ENCODE measurements at places on chromosomes 16 and 17.
A peak's percentile ranks its signal among the peaks of the same experiment; 100 is the strongest.

DNA sequence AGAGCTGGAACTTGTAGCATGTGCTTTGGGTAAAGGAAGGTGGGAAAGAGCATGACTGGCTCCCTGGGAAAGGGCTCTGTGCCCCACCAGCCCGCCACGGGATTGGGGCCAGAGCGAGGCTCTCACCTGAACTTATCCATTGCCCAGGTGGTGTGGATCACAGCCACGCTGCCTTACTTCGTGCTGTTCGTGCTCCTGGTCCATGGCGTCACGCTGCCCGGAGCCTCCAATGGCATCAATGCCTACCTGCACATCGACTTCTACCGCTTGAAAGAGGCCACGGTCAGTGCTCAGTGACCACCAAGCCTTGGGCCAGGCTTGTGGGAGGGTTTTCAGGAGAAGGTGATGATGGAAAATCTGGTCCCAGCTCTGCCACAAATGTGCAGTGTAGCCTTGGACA lies 36.0 kb downstream of the SLC6A2 start:
- no peak for DNase-seq

DNA sequence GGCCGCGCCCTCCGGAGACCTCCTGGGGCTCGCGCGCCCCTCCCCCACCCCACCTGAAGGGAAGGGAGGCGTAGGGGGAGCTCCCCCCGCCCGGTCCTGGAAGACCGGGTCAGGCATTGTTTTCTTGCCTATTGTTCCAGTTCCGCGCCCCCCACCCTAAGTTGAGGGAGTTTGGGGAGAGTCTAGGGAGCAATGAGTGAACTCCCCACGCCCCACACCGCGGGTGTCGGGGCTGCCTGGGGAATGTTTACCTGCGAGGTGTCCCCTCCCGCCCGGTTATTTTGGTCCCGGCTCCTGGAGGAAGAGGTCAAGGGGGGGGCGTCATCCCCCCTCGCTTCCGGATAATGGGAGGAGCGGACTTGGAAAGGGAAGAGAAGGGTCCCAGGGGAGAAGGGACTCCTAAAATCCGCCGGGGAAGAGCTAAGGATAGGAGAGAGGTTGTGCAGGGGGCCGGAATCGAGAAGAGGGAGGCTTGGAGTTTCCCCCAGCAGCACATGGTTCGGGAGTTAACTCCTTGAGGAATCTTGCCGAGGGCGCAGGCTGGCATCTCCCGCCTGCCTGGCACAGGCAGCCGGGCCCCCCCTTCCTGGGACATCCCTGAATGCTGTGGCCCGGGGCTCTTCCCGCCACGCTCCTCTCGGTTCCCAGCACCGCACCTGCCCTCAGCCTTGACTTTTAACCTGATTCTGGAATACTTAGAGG lies 881 bp downstream of the MLLT6 start:
- no peak for DNase-seq

DNA sequence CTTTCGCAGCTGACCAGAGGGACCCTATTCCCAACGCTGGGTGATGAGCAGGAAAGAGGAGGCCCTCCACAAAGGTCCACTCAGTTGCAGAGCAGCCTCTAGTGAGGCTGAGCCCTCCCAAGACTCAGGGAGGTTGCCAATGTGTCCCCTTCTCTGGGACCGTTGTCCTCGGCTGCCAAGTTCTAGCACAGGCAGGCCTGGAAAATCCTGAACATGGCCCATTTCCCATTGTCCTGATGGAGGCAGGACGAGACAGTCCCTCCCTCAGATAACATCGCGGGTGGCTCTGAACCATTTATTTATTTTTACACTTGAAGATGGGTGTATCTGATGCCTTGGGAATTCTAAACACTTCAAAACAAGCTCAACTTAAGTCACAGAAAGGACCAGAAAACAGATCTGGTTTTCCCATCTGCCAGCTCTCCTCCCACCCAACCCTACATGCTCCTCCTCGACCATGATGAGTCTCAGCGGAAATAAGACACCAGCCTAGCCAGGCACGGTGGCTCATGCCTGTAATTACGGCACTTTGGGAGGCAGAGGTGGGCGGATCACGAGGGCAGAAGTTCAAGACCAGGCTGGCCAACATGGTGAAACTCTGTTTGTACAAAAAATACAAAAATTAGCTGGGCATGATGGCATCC lies 12.8 kb downstream of the CDIP1 start:
- no peak for DNase-seq

GRCh38 chr16:11892761-11893160 lies 23.0 kb downstream of the GSPT1 start:
- no peak for DNase-seq

DNA sequence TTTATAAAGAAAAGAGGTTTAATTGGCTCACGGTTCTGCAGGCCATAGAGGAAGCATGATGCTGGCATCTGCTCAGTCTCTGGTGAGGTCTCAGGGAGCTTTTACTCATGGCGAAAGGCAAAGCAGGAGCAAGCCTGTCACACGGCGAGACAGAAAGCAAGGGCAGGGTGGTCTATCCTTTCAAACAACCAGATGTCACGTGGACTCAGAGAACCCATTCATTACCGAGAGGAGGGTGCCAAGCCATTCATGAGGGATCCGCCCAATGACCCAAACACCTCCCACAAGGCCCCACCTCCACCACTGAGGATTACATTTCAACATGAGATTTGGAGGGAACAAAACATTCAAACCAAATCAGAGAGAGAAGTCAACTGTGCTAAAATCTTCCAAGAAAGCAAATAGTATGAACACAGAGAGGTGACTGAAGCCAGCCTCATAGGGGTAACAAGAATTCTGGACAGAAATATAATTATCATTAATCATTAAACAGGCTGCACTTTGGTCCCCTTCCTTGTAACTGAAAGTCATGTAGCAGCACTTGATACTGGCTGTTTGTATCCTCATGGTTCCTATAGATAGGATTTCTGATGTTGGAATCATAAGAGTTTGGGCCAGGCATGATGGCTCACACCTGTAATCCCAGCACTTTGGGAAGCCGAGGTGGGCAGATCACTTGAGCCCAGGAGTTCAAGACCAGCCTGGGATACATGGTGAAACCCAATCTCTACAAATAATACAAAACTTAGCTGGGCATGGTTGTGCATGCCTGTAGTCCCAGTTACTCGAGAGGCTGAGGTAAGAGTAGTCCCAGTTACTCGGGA lies 52.5 kb upstream of the B4GALNT2 start:
- DNase-seq, result no peak

- no peak for DNase-seq
These were observed 3.1 kb downstream of the ITPRIPL2 start for GRCh38 chr16:19116711-19117449.

DNA sequence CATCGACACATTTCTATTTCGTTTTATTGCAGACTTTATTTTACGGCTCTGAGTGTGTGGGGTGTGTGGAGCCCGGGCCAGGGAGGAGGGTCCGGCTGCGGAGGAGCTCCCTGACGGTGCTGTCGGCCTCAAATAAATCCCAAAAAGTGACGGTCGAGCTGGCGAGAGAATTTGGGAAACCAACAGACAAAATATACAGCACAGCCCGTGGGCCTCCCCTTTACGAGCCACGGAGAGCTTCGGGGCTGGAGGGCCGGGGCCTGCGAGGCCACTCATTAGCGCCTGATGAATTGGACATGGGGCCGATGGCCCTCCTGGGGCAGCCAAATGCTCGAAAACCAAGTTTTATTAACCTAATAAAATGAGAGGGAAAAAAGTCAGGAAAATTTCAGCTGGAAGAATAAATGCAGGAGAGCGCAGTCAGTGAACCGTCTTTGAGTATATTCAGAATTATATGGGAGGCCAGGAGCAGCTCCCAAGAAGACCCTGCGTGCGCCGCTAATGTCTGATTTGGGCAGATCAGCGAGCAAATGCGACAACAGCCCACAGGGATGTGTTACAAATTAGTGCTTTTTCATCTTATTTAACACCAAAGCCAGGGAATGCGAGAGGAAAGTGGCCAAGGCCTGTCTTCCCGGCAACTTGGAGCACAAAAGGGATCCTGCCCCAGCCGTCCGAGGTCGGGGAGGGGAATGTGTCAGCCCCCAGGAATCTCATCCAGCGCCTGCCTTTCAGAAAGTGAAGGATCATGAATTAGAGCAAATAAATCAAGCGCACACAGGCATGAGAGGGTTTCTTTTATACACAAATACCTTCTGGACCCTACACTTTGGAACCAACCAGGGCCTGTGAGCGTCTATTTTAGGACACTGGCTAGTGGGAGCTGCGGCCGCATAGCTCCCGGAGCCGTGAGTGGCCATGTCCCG lies 249.1 kb downstream of the C16orf95 start:
- no peak for DNase-seq

- DNase-seq, result peak; percentile 91
These were observed 1.2 kb downstream of the TMEM95 start for GRCh38 chr17:7356072-7356549.

DNA sequence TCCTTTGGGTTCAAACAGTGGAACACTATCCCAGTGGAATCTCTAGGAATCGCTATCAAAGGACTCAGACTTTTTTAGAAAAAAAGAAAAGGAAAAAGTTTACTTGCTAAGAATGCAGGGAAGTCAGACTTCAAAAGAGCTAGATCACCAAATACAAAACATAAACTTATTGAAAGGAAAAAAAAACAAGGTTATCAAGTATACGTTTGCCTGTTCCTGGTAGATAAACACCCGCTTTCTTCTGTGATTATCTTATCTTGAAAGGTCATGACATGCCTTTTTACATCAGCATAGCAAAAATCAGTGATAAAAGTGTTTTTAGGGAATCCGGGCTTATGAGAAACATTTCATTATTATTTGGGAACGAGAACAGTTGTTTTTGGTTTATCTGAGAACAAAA lies 129.3 kb upstream of the TMEM97 start:
- no peak for DNase-seq

DNA sequence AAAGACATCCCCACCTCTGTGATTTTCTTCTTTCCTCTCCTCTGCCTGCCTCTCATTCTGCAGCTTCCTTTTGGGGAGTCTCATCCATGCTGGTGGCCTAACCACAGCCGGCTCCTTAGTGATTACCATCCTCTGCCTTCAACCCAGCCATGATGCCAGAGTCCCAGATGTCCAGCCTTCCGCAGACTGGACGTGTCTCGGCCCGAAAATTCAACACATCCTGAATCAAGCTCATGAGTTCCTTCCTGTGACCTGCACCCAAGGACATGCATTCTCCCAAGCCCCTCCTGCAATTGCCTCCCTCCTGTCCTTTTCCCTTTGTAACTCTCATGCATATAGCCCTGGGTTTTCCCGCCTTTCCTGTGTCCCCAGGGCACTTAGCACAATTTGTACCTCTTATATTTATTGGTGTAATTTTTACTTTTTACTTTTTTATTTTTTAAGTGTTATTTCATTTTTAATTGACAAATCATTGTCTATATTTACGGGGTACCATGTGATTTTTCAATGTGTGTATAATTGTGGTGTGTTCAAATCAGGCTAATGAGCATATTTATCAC lies 1.2 kb upstream of the SLC13A5 start:
- peak; percentile 57 for DNase-seq

- no peak for DNase-seq
These were observed 63.3 kb downstream of the TUBD1 start for GRCh38 chr17:59829217-59830006.

DNA sequence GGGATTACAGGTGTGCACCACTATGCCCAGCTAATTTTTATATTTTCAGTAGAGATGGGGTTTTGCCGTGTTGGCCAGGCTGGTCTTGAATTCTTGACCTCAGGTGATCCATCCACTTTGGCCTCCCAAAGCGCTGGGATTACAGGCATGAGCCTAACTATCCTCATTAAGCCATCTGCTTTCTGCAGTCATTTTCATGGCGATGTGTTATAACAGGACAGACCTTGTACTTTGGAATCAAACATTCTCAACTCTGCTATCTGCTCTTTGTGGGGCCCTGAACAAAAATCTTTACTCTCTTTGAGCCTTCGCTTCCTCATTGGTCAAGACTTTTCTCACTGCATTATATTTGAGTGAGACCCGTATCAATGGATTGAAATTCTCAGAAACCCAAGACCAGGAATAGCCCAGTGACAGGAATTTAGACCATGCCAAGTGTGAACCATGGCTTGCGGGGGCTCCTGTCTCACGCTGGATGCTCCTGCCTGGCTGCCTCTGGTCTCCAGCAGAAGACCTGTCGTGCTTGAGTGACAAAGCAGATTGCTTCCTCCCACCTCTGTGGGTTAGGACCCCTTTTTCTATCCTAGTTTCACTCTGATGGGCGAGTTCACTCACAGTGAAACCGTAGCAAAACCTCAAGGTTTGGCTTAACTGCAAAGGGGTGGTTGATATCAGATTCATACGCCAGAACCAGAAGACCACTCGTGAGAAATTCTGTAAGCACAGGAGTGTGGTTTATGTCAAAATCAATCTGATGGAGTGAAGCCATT lies 519.1 kb downstream of the MAF start:
- DNase-seq, result no peak

- no peak for DNase-seq
These were observed 27.8 kb upstream of the TAC4 start for GRCh38 chr17:49875685-49876084.

- DNase-seq, result no peak
These were observed 139.1 kb upstream of the GSE1 start for GRCh38 chr16:85473909-85474620.

- DNase-seq, result no peak
These were observed 17.6 kb upstream of the PVALEF start for GRCh38 chr17:81147701-81148100.

DNA sequence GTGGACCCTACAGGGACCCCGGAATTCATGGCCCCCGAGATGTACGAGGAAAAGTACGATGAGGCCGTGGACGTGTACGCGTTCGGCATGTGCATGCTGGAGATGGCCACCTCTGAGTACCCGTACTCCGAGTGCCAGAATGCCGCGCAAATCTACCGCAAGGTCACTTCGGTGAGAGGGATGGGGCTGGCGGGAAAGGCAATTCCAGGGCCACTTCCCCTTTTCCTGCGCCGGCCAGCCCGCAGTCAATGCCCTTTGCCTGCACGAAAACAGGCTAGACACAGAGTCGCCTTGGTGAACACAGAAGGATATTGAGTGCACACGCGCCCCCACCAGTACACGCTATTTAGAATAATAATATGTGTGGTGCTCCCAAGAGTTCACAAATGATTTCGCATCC lies 4.0 kb downstream of the WNK4 start:
- DNase-seq, result no peak

DNA sequence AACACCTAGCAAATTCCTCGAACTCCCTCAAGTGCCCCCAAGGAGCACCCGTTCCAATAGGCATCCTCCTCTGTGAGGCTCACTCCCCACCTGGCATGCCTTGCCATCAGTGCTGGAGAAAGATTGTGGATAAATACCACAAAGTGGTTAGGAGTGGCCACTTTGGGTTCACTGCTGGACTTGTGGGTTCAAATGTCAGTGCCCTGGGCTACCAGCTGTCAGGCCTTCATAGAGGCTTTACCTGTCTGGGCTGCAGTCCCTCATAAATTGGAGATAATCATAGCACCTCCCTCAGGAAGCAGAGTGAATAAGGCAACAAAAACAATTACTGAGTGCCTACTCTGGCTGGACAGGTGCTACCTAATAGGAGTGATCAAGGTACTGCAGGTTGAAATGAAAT lies 1.5 kb upstream of the SYT17 start:
- DNase-seq, result no peak

- no peak for DNase-seq
These were observed 6.5 kb upstream of the RAP1GAP2 start for GRCh38 chr17:2789700-2790099.

DNA sequence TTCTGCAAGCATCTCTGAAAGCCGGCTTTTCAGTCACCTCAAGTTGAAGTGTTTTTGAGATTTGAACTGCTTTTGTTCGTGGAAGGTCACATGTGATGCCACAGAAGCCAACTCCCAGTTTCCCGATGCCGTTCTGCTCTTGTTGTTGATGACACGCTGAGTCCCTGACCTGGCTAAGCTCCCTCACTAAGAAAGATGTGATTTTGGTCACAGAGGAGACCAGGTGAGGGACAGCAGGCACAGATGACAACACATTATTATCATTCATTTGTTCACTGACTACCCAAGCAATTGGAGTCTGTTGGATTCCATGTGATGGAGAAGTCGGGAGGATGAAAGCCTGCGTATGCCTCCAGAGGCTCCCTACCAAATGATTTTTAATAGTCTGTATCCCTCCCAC lies 822.4 kb upstream of the RBFOX1 start:
- no peak for DNase-seq

Measured in osteocyte (in vitro differentiated cells).